ENCODE measurements at places on chromosomes 13 and 19. TPM values are rescaled to one million over a fixed set of nuclear protein-coding genes. Genes with fewer than 3 reads are reported as not detected.

Gene ARRDC5
- not detected for total RNA-seq

Gene LILRB5
- not detected for total RNA-seq

Gene CYP4F8
- total RNA-seq = not detected

Gene ELAVL3
- total RNA-seq = under 0.01 TPM

Gene ZNF793
- total RNA-seq = 1.1 TPM

Gene LRP3
- 31.9 TPM for total RNA-seq

Gene FGF22
- 0.16 TPM for total RNA-seq

Gene PAF1
- 61.4 TPM for total RNA-seq

Gene PGPEP1
- 16.4 TPM for total RNA-seq

Gene ATP4A
- not detected for total RNA-seq

Gene ZFP30
- 10.4 TPM for total RNA-seq

Gene VSIG10L
- total RNA-seq = 0.33 TPM

Gene C19orf38
- total RNA-seq = not detected

Gene NKPD1
- total RNA-seq = under 0.01 TPM

Gene MBD3L3
- total RNA-seq = not detected

Gene VSTM1
- total RNA-seq = not detected

Gene GPC6
- total RNA-seq = 28.0 TPM

Gene MAP3K10
- 9.6 TPM for total RNA-seq

Gene VAV1
- total RNA-seq = 0.13 TPM

Gene METTL21C
- total RNA-seq = not detected

Gene CEBPA
- 0.16 TPM for total RNA-seq

Gene DZIP1
- 33.5 TPM for total RNA-seq

Gene KIRREL2
- 0.16 TPM for total RNA-seq

Gene CACNG8
- 0.13 TPM for total RNA-seq

Gene ZNF665
- 1.8 TPM for total RNA-seq

Gene PALM3
- total RNA-seq = under 0.01 TPM

Gene SPIB
- not detected for total RNA-seq

Gene PPM1N
- total RNA-seq = 1.0 TPM

Gene GSX1
- total RNA-seq = not detected

Gene ACOD1
- total RNA-seq = not detected

Gene ZNF112
- total RNA-seq = 2.3 TPM

Gene ZNF418
- total RNA-seq = 7.7 TPM

Gene NEK3
- 6.6 TPM for total RNA-seq

Gene EFNB2
- total RNA-seq = 54.9 TPM

Gene RNASEH2A
- 59.2 TPM for total RNA-seq
